Umbilical cord (tissue), 2 donors: ENCODE measurements at places on chromosomes 3 and 15. TPM values are rescaled to one million over a fixed set of nuclear protein-coding genes. Genes with fewer than 3 reads are reported as not detected.

The NPHP3 gene
- total RNA-seq = 72.2 TPM

The TRPM1 gene
- 6.0 TPM for total RNA-seq

The LRTM1 gene
- not detected for total RNA-seq

The COL6A5 gene
- total RNA-seq = 3.6 TPM

The AP3B2 gene
- 2.9 TPM for total RNA-seq

The TLR9 gene
- 0.24 TPM for total RNA-seq
